ENCODE measurements at places on chromosomes 4 and X.

DNA sequence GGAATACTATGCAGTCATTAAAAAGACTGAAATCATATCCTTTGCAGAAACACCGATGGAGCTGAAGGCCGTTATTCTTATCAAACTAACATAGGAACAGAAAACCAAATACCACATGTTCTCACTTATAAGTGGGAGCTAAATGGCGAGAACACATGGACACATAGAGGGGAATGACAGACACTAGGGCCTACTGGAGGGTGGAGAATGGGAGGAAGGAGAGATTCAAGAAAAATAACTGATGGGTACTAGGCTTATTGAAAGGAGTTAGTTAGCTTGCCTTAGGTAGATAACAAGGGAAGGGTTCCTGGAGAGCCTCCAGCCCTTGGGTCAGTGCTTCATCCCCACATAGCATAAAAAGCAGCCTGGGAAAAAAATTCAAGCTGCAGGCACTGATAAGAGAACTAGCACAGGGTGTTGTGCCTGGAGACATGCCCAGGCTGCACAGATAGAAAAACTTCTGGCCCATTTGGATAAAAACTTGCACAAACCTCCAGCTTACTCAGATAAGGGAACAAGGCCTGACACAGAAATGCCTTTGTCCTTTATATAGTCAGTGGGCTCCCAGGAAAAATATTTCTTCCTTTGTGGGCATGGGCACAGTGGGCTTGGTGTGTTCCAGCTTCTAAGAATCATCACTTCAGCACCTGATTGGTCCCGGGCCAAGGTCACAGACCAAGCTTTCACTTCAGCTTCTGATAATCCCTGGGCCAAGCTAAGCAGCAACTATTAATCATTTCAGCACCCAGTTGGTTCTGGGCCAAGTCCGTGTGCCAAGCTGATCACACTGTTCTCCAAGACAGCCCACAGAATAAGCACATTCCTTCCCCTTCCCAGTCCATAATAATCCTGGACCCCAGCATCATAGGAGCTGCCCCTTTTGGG is 23.1 kb upstream of the PWWP3B start:
- H3K27me3 ChIP-seq: no peaks in the 10 kb centered on the region
- no peak for DNase-seq
- H3K4me1 ChIP-seq: no peaks in the 10 kb centered on the region
- no peak overlapping the region for H3K4me3 ChIP-seq
- no peaks in the 10 kb centered on the region for H3K36me3 ChIP-seq

GRCh38 chr4:87108142-87108546 is 112.3 kb downstream of the KLHL8 start:
- H3K27me3 ChIP-seq: no peaks in the 10 kb centered on the region
- DNase-seq: no peak
- no peak overlapping the region for H3K4me3 ChIP-seq

DNA sequence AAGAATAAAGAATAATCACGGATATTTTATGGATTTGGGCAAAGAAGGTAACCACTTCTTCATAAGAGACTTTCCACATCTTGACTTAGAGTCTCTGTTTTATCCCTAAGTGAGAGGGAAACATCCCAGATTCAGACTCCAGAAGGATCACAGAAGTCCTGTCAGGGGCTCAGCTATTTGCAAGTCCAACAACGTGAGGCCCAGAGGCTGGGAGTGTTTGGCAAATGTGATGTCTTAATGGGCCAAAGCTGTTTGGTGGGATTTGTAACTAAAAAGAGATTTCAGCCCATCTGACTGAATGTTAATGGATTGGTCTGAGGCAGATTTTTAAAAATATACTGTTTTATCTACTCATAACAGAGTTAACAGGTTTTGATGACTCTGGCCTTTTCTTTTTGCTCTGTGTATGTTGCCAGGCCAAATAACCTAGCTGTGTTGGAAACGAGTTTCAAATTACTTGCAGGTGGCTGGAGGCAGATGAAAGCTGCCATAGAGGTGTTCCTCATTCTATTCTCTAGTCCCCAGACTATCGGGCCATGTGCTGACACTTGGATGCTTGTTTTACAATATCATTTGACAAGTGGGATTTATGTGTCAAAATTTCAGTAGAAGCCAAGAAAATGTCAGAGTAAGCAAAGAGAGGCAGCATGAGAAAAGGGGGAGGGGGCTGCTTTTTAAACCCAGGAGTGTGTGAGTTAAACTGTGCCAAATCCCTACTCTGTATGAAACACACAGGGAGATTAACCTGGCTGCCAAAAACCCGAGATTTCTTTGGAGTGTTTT is 330.9 kb downstream of the DCHS2 start:
- H3K4me3 ChIP-seq: no peak overlapping the region
- no peaks in the 10 kb centered on the region for H3K4me1 ChIP-seq
- H3K27me3 ChIP-seq: no peaks in the 10 kb centered on the region
- DNase-seq: no peak
- H3K27ac ChIP-seq: no peak overlapping the region
- no peaks in the 10 kb centered on the region for H3K36me3 ChIP-seq

DNA sequence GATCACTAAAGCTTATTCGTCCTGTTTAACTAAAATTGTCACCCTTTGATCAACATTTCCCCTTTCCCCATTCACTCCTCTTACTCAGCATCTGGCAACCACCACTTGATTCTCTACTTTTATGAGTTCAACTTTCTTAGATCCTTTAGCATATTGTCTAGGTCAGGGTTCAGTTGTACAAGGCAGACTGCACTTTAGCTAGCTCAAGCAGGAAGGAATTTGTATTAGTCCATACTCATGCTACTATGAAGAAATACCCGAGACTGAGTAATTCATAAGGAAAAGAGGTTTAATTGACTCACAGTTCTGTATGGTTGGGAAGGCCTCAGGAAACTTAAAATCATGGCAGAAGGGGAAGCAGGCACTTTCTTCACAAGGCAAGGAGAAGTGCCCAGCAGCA is 44.3 kb downstream of the TASL start:
- no peak overlapping the region for H3K4me3 ChIP-seq
- H3K27me3 ChIP-seq: no peaks in the 10 kb centered on the region
- H3K27ac ChIP-seq: no peak overlapping the region
- DNase-seq: no peak

All from activated naive CD4-positive, alpha-beta T cell treated with anti-CD3 and anti-CD28 coated beads, Interleukin-2, amount 10 ng/mL, durations not matched to agents 7 days and 5 days (primary cell).